NCI-H2107 (cell line): ENCODE measurements at places on chromosomes 2 and 18.

GRCh38 chr2:64352292-64352691, 101.7 kb upstream of the LGALSL start:
- no peak for DNase-seq

DNA sequence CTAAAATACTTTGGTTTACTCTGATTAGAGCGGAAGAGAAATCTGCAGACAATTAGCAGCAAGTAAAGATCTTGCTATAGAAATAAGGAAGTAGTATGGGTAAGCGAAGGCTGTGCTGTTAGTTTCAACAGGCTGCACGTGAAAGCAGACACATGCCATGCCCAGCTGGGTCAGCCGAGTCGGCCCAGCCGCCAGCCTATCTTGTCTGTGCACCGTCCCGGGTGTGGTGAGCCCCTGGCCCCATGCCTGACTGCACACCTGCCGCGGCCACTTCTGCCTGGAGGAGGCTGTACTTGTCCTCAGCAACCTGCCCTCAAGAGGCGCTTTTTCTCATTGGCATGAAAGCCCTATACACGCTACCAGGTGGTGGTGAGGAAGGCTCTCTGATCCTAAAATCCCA, 185.5 kb downstream of the SEPTIN10 start:
- DNase-seq, result no peak

DNA sequence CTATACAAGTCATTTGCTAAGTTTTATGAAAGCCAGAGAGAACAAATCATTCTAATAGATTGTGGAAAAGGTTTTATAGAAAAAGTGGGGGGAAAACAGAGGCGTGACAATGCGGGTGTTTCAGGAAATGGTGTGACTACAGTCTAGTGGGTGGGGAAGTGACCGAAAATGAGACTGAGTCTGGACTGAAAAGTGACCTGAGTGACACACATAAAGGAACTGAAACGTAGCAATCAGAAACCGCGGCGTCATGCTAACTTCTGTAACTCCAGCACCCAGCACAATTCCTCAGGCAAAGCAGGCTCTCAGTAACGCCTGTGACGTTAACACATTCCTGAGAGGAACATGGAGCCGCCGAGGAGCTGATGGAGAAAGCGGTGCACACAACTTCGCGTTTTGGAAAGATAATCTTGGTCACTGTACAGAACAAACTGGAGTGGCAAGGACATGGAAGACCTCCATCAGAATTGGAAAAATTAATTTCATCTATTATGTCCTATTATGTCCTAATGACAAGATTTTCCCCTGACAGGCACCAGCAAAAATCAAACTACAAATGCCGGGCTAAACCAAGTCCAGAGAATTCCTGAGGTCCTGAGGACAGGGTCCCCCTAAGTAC, 1.4 kb upstream of the CD226 start:
- DNase-seq, result no peak

- no peak for DNase-seq
Observed at GRCh38 chr2:139495851-139496250, 715.7 kb upstream of the NXPH2 start.

DNA sequence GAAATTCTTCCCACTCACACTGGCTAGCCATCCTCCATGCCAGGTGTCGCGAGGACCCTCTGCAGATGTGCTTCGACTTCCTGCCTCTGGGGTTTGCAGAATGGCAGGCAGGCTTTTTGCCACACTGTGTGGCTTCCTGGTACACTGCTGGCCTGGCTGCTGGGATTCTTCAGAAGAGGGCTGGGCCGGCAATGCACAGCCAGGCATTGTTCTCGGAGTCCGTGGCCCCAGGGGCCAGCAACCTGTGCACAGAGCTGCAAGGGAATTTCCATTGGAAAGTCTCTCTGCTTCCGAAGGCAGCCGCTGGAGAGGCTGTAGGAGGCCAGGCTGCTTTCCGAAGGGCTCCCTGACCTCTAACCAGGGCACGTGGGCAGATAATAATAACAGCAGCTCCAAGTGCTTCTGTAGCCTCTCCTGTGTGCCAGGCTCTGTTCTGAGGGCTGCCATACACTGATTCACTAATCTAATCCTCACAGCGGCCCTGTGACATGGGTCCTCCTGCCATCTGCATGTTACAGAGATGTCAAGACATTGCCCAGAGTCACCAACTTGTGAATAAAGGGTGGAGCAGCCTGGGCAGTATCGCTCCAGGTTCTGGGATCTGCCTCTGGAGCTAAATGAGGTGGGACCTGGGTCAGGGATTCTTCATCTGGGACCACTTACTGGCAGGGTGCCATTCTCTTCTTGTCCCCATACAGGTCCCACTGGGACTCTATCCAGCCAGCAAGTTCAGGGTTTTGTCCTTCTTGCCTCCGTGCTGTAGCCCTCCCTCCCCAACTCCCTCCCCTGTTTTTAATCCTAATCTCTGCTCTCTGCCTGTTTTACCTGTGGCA, 5.0 kb downstream of the LDLRAD4 start:
- DNase-seq, result no peak
